Suprapubic skin (tissue), 4 donors: ENCODE measurements at places on chromosomes 2 and 18.
A peak's percentile ranks its signal among the peaks of the same experiment; 100 is the strongest.

DNA sequence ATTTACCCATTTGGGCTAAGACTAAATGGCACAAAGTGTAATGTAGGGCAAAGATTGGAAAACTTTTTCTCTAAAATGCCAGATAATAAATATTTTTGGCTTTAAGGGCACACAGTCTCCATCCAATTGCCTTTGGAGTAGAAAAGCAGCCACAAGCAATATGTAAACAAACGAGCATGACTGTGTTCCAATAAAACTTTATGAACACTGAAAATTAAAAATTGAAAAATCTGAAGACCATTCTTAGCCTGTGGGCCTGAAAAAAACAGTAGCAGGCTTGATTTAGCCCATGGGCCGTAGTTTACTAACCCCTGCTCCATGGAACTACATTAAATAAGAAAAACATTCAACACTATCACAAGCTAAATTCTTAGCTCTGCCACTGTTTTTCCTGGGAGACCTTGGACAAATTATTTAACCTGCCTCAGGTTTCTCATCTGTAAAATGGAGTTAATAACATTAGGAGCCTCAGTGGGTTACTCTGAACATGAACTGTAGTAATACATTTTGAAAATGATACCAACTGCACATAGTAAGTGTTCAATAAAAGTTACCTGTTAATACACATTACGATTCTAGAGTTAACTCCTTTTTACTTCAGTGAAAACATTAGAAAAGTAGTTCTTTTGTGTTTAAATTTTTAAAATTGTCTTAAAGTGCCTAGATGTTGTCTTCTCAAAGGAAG, 1.3 kb downstream of the IFIH1 start:
- DNase-seq: no peak

GRCh38 chr2:46815121-46815802, 100.3 kb downstream of the MCFD2 start:
- no peak for DNase-seq

DNA sequence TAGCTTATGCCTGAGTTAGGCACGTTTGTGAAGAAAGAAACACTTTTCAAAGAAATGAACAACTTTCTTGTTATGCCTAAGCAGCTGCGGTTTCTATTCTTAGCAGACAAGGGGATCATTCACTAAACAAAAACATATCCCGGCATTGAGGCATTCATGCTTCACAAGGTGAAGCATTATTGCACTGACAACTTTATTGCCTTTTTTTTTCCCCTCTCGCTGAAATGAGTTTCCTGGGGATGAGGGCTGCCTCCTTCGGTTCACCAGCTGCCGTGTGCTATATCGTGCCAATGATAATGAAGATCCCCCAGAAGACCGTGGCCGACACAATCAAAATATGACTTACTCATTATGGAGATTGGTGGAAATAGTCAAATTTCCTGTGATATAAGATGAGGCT, 288.2 kb upstream of the ST6GAL2 start:
- DNase-seq: no peak

GRCh38 chr2:145569108-145569507, 1049.2 kb upstream of the ZEB2 start:
- no peak for DNase-seq

DNA sequence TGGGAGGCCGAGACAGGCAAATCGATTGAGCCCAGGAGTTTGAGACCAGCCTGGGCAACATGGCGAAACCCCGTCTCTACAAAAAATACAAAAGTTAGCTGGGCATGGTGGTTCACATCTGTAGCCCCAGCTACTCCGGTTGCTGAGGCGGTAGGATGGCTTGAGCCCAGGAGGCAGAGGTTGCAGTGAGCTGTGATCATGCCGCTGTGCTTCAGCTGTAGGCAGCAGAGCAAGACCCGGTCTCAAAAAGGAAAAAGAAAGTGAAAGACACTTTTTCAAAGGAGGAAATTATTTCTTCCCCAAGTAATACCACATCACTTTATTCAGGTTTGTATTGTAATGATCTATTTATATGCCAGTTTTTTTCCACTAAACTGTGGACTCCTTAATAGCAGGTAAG, 35.7 kb upstream of the TAF4B start:
- DNase-seq: no peak

DNA sequence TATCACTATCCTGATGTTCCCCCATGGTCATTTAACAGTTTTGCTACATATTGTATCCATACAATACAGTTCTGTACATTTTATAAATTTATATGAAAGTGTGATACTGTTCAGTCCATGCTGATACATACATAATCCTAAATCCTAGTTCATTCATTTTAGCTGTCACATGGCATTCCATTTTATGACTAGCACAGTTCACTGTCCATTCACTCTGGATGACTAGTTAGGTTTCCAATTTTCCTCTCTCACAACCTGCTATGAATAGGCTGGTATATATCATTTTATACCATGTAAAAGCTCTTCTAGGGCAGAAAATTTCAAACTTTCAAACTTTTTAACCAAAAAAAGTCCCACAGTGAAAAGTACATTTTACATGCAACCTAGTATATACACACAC, 15.2 kb downstream of the SMAD2 start:
- no peak for DNase-seq

DNA sequence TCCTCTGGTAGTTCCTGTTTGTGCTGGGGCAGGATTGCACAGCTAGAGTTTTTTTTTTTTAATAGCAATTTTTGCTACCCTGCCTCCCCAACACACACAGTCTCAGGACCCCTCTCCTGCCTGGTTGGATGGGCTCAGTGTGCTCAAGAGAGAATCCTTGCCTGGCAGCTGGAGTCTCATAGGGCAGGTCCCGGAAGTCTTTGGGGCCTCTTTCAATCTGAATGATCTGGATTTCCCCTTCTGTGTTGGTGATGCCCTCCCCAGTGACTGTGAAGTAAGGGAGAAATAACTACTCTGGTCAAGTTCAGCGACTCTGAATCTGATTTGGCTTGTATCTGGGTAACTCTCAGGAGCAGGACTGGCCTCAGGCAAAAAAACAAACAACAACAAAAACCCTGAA, 220.6 kb upstream of the LRRTM1 start:
- no peak for DNase-seq

GRCh38 chr2:11774600-11774999, 28.2 kb downstream of the LPIN1 start:
- DNase-seq: no peak

GRCh38 chr2:205642599-205643356, 39.5 kb upstream of the NRP2 start:
- DNase-seq: no peak

GRCh38 chr2:25362049-25362433, 20.3 kb upstream of the DNMT3A start:
- peak; percentile 94 for DNase-seq

DNA sequence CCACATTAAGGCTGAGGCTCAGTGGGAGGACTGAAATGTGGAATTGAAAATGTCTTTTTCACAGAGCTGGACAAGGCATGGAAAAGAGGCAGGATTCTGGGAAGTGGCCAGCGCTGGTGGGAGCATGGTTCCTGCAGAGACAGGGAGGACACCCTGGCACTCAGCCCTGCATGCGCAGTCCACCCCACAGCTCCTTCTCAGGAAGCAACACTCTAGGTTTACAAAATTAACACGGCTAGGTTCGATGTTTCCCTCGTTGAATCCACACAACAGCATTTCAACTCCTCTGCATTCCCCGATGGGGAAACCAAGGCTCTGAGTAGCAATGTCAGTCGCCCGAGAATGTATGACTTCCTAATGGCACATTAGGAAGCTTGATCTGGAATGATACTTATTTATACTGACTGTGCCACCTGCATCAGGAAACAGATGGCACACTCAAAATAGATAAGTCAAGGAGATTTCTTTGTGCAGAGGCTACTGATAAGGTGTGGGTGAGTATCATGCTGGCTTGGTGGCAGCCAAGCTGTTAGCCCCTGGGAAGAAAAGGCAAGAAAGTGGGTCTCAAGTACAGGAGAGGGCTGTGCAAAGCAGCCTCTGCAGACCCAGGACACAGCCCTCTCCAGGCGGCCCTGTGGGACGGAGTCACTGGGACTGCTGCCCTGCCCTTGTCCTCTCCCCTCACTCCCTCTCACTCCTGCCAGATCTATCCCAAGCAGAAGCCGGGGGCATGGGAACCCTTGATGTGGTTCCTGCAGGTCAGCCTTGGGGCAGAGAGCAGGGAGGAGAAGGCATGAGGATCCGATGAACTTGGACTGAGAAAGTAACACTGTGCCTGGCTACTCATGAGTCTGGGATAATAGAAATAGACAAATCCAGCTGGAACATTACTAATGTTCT, 158.4 kb upstream of the FHL2 start:
- no peak for DNase-seq

DNA sequence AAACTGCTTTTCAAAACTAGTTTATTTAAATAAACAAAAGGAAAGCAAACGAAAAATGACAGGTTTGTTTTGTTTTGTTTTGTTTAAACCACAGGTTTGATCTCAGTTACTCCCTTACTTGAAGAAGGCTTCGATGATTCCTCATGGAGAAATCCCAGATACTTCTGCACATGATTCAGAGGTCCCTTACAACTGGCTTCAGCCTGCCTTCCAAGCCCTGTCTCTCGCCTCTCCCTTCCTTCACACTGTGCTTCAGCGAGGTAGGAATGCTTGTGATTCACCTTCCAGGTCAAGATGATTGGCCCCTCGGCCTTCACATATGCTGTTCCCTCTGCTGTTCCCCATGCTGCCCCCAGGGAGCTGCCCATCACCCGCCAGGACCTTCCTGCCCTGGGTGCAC, 104.1 kb upstream of the ITGA6 start:
- no peak for DNase-seq

DNA sequence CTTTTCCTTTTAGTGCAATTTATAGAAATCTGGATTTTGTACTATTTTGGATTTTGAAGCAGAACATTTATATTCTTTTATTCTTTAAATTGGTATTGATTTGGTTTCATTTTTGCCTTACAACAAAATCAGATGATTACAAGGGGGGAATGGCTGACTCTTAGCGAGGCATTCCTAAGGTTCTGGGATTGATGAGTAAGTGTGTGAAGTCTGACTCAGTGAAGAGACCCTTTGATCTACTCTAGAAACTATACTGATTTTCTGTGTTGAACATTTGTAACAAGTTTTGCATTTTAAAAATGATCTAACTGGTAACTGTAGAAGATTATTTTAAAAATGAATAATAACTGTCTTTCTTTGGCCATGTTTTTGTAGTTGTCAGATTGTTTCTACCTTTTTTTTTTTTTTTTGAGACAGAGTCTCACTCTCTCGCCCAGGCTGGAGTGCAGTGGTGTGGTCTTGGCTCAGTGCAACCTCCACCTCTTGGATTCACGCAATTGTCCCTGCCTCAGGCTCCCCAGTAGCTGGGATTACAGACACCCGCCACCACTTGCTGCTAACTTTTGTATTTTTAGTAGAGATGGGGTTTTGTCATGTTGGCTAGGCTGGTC, 48.7 kb downstream of the TTC39C start:
- DNase-seq: no peak

DNA sequence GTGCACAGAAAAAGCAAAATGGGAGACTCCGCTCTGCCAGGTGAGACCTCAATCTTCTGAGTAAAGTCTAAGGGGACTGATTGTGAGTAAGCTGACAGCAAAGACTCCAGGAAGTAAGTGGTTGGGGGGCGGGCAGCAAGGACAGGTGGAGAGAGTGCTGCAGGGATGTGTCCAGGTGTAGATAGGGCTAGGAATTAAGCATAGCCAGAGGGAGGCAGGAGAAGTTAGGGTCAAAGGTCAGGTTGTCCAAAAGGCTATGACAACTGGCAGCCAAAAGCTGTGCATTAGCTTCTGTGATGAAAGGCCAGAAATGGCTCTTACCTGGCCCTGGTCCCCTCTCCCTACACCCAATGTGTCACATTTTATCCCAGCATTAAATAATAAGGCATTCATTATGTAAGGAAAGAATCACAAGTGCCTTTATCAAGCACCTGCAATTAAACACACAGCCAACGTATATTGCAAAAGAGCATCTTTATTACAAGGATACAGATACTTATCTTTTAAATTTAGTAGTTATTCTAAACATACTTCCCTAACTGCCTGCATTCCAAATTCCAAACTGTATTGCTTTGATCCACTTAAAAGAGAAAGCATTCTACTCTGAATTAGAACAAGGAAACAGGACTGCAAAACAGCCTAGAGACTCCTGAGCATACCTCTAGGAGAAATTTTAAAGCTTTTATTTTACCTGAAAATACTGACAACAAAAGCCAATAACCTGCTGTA, 247.9 kb downstream of the IRS1 start:
- no peak for DNase-seq

DNA sequence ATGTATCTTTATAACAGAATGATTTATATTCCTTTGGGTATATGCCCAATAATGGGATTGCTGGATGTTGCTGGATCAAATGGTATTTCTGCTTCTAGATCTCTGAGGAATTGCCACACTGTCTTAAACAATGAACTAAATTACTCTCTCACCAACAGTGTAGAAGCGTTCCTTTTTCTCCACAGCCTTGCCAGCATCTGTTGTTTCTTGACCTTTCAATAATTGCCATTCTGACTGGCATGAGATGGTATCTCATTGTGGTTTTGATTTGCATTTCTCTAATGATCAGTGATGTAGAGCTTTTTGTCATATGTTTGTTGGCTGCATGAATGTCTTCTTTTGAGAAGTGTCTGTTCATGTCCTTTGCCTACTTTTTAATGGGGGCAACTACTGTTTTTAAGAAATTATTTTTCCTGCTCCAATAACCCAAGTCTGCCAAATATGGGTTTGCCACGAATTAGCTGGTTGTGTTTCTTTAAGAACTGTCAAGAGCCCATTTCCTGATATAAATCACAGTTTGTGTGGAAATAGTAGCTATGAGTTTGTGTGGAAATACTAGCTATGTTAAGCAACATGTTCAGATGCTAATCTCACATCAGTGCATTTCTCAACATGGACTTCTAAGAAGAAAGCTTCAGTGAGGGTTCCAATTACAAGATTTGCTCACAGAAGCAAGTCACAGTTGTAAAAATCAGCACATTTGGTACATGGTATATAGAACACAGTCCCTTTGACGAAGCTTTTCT, 259.4 kb downstream of the ANAPC1 start:
- no peak for DNase-seq

DNA sequence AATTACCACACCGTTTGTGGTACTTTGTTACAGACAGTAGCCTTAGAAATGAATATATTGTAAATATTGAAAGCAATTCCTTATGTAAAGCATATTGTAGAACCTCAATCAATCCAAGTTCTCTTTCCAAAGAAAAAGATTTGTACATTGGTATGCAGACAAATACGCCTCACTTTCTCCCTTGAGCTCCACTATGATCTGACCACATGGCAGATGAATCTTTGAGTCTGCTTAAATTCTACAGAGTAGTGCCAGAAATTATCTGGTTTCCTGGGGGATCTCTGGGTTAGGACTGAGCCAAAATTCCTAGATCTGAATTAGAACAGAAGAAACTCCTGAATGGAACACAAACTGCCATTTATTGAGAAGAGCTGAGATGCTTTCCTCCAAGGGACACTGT, 99.0 kb downstream of the CPO start:
- DNase-seq: no peak
